NCI-H1694 treated with DMSO at 0.1 percent for 48 hours (cell line): ENCODE measurements at places on chromosomes 3 and 15.
A peak's percentile ranks its signal among the peaks of the same experiment; 100 is the strongest.

DNA sequence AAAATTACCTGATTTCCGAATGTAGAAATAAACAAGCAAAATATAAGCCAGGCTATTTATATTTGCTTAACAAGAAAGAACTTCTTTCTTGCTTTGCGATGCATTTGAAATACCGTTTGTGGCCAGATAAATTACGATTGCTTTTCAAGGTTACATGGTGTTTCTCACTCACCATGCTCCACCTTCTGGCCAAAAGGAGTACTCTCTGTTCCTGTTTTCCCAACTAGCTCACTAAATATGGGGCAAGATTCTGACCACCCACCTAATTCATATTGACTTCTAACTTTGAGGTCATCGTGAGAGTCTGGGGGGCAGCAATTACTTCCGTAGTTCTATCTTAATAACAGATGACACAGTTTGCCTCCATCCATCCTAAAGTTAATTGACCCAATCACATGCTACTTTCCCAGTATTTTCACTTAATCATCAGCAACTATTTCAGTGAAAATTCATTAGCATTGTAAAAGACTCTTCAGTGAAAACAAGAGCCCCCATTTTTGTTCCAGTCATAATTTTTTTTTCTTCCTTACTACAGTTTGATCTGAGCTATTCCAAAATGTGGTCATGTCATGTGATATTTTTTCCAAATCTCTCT is 25.9 kb downstream of the ACP3 start:
- DNase-seq = peak; percentile 49

DNA sequence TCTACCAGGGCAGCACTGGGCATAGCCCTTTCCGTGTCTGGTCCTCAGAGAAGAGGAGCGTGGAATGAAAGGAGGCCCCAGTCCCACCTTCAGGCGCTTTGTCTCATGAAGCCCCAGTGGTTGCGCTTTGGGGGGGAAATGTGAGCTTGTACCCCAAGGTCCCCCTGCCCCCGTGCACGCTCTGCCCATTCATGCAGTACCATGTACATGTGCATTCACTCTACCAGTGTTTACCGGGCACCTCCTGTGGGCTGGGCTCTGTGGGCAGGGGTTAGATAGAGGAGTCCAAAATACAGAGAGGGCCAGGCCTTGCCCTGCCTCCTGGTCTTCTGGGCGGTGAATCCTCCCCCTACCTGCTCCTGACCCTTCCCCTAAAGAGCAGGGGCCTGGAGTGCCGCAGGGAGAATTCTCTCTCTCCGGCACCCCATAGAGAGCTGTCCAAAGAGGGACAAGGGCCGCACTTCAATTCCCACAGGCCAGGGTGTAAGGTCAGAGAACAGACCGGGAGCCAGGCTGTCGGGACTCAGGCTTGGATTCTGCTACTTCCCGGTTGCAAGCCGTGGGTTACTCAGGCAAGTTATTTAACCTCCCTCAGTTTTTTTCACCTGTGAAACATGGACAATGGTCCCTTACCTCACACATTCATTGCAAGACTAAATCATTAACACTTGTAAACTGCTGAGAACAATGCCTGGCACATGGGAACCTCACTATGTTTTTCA is 153.4 kb downstream of the MEGF11 start:
- DNase-seq = no peak

DNA sequence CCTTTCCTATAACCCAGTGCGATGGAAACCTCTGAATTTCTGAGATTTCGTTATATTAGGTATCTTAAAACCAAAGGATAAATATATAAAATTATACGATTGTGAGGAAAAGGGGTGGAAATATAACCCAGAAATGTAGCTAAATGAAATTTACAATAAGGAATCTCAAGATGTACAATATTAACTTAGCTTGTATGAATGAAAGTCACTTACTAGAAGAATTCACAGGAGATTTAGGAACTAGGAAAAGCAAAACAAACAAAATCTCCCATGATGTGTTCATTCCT is 159.2 kb downstream of the USP13 start:
- no peak for DNase-seq

DNA sequence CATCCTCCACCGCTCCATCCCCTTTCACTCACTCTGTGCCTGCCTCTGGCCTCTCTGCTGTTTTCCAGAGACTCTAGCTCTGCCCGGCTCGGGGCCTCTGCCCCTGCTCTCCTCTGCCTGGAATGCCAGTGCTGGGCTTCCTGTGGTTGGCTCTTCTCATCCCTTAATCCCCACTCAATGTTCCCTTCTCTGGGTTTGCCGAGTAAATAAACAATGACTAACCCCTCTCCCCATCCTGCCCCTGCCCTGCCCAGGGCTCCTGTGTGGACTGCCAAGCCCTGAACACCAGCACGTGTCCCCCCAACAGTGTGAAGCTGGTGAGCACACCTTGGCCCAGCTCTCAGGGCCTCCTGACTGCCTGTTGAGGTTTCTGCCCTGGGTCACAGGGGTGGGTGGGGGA is 12.2 kb downstream of the STAB1 start:
- no peak for DNase-seq

DNA sequence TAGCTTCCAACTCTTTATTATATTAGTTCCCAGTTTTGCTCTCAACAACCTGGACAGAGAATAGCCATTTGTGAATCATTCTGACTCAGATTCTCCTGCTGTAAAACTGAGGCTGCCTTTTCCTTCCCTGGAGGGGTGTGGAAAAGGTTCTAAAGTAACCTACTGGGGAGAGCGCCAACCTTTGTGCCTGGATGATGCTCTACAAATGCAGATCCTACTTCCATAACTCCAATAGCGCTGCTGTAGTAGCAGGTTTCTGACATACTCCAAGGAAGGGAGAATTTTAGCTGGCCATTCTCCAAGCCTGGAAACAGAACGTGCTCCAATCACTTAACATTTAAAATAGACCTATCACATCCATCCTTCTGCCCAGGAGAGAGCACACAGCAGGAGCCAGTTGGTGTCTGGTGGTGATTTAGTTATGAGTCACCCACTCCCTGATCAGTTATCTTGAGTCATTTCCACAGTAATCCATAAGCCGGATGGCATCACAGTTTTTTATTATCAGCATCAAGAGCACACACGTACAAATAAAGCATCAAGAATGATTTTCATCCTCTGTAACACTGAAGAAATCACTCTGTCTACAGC is 38.3 kb downstream of the MYH15 start:
- no peak for DNase-seq

DNA sequence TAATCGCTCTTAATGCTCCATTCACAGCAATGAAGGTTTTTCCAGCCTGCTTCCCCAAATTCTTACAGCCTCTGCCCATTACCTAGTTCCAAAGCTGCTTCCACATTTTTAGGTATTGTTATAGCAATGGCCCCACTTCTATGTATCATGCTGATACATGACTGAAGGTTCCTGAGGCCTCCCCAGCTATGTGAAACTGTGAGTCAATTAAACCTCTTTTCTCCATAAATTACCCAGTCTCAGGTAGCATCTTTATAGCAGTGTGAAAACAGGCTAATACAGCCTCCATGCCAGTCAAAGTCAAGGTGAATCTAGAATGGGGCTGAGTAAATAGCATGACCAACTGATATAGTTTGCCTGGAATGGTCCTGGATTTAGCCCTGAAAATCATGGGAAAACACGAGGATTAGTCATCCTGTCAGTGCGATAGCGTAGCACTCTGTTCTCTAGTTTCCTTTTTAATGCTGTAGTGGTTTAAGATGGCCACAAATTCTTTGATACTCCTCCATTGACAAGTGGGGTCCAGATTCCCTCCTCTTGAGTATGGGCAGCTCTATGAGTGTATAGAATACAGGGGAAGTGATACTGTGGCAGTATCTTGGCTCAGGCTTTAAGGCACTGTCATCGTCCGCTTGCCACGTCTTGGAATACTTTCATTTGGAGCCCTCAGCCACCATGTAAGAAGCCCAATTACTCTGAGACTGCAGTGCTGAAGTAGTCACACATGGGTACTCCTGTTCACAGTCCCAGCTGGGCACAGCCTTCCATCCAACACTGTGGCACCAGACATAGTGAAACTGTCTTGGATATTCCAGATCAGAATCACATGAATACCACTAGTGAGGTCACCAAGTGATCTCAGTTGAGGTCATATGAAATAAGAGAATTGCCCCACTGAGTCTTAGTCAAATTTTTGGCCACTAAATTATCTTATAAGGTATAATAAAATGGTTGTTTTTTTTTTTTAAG is 94.0 kb upstream of the PLCL2 start:
- DNase-seq = no peak

- no peak for DNase-seq
Observed at GRCh38 chr3:31853580-31853979, 127.5 kb downstream of the OSBPL10 start.

- no peak for DNase-seq
Observed at GRCh38 chr3:37731895-37732294, 129.8 kb upstream of the CTDSPL start.

DNA sequence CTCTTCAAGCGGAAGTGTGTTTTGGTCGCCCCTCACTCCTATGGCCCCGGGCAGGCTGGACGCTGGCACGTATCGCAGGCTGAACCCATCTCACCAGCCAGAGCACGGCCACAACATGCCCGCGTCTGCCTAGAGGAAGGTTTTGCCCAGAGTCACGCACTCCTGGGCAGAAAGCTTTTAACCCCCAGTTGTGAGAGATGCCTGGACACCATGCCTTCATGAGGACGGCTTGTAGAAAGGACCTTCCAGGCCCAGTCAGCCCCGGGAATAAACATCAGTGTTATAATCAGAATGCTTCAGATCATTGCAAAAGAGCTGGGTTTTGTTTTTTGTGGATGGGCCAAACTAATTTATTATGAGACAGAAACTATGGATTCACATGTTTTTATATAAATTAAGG is 16.5 kb downstream of the CYFIP1 start:
- no peak for DNase-seq

- DNase-seq = no peak
Observed at GRCh38 chr3:133939463-133939835, 43.8 kb upstream of the RAB6B start.

- DNase-seq = no peak
Observed at GRCh38 chr3:57852896-57853295, 96.8 kb downstream of the SLMAP start.

GRCh38 chr3:131630097-131630496 is 127.3 kb upstream of the MRPL3 start:
- no peak for DNase-seq

GRCh38 chr15:66039117-66039871 is 170.0 kb downstream of the RAB11A start:
- no peak for DNase-seq

GRCh38 chr15:35289024-35289617 is 204.0 kb upstream of the NANOGP8 start:
- DNase-seq = peak; percentile 76

DNA sequence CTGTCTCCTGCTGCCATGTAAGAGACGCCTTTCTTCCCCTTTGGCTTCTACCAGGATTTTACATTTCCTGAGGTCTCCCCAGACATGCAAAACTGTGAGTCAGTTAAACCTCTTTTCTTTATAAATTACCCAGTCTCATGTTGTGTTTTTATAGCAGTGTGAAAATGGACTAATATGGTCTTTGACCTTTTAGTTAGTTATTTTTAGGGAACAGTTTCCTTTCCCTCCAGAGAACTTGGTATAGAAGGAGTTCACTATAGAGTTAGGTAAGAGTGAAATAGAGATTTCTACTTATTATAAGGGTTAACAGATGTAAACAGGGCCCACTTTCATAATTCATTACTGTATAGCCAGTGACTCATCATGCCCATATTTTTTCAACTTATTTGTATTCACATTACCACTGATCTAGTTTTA is 170.9 kb downstream of the UNC13C start:
- DNase-seq = no peak

- peak; percentile 50 for DNase-seq
Observed at GRCh38 chr3:71031914-71032521, 551.5 kb downstream of the FOXP1 start.

GRCh38 chr15:74201710-74202420 is 722 bp downstream of the STRA6 start:
- no peak for DNase-seq

GRCh38 chr3:147415874-147416273 is 6.7 kb downstream of the ZIC1 start:
- DNase-seq = no peak

GRCh38 chr15:94417501-94418293 is 186.3 kb downstream of the MCTP2 start:
- DNase-seq = no peak

GRCh38 chr15:91447991-91448644 is 348.1 kb downstream of the SV2B start:
- no peak for DNase-seq

- DNase-seq = no peak
Observed at GRCh38 chr3:180590396-180590795, 11.6 kb upstream of the TTC14 start.

DNA sequence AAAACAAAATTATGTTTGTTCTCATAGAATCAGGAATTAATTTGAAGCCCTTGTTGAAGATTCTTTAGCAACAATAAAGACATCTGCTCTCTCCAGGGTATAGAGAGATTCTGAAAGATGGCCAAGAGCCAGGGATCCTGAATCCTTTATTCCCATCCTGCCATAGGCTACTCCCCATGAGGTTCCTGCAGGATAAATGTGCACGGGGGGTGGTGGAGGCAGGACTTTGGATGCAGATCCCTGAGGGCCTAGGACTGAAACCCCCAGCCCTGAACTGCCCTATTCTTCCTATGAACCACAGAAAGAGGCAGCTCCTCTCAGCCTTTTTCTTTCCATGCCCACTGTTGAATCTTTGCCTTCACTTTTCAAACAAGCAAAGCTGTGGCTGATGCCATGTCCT is 17.1 kb downstream of the TMEM108 start:
- DNase-seq = no peak

GRCh38 chr3:46896386-46896785 is 18.9 kb downstream of the PTH1R start:
- no peak for DNase-seq

DNA sequence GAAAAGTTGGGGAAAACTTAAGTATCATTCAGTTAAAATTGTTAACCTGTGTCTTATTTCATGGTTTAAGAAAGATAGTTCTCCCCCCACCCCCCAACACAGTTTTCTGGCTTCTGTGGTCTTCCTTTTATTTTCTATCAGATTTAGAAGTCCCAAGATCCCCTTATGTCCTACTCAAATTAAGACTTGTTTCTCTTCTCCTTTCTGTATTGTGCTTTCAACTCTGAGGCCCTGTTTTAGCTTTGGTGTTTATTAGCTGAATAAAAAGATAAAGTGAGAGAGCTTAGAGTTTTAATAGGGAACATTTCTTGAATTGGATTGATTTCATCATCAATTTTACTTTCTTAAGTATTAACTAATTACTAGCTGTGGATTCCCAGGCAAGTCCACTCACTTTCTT is 62.6 kb downstream of the AKAP13 start:
- DNase-seq = no peak

DNA sequence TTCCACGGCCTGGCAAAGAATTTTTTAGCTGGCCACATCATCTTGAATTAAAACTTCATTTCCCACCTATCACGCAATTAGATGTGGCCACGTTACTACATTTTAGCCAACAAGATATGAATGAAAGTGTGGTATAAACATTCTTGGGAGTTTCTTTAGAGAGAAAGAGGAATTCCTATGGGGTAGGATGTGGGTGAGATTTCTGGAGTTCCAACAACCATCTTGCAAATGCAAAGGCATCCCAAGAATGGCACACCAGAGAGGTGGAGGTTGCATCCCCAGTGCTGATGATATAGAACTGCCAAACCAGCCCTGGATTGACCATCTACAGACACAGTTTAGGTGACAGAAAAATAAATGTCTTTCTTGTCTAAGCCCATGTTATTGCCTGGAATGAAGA is 66.3 kb upstream of the AKAP13 start:
- DNase-seq = no peak
